ENCODE measurements at places on chromosomes 6 and 20.

GRCh38 chr20:364905-365794 lies 15.4 kb upstream of the TRIB3 start:
- DNase-seq: no peak

- DNase-seq: no peak
Observed at GRCh38 chr6:139920027-139920775, 545.8 kb upstream of the CITED2 start.

DNA sequence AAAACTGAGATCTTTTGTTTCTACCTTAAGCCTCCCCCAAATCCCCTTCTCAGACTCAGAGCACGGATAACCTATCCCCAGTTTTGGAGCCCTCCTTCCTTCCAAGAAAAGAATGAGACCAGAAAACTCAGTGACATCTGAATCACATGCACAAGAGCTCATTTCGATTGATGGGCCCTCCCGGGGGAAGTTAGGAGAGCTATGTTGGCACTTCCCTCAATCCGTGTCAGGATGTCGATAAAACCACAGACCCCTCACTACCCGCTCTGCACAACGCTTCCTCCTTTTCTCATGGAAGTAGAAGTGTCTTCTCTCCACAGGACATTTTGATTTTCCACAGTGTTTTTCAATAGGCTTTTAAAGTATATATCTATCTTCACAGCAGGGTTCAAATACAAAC lies 332.4 kb downstream of the HACE1 start:
- no peak for DNase-seq

GRCh38 chr20:62186887-62187866 lies 4.3 kb downstream of the MTG2 start:
- DNase-seq: no peak

- DNase-seq: no peak
Observed at GRCh38 chr6:142637624-142638351, 307.2 kb downstream of the HIVEP2 start.

GRCh38 chr6:157841211-157841840 lies 18.3 kb downstream of the SNX9 start:
- DNase-seq: no peak

DNA sequence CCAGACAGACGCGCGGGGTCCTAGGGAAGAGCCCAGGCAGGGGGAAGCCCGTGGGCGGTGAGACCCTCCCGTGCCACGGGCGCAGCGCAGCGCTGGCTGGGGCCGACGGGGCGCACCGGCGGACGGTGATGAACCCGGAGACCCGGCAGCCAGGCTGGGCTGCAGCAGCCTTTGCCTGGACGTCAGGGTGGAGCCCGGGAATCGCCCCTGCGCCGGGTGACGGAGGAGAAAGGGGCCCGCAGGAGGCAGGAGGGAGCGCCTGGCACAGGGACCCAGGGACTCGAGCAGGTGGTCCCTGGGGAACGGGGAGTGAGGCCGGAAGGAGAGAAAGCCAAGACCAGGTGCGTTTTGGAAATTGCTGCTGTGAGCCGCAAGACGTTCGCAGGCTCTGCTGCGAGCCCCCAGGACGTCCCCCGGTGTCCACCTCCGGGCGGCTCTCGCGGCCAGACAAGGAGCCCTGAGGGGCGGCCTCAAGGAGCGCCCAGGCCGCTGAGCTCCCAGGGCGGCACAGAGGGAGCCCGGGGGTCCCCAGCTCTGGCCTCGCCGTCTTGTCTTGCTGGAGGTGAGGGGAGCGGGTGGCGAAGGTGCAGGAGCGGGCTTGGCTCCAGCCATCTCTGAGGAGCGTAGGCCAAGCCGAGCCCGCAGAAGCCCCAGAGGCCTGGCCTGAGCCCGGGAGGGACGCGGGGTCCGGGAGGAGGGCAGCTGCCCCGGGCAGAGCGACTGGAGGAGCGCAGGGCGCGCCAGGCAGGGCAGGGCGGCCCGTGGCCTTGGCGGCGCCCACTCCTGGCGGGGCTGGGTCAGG lies 191.2 kb upstream of the PDE10A start:
- no peak for DNase-seq

DNA sequence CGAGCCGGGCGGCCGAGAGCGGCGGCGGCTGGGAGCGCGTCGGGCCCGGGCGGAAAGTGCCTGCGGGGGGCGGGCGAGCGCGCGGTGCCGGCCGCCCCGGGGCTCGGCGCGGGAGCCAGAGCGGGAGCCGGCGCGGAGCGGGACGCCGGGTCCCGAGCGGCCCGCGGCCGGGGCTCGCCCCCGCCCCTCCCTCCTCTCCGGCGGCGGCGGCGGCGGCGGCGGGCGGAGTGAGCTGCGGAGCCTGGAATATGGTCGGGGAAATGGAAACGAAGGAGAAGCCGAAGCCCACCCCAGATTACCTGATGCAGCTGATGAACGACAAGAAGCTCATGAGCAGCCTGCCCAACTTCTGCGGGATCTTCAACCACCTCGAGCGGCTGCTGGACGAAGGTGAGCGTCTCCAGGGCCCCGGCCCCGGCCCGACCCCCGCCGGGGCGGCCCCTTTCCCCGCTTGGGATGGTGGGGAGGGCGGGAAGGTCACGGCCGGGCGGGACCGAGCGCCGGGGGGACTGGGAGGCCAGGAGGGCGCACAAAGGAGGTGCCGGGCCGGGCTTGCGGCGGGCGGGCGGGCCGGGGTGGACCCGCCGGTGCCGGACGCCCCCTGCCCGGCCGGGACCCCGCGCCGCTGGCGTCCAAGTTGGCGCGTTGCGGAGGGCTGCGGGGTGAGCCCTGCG lies 565 bp downstream of the QKI start:
- no peak for DNase-seq

- peak; percentile 48 for DNase-seq
Observed at GRCh38 chr20:31811796-31812728, 7.1 kb upstream of the MYLK2 start.

DNA sequence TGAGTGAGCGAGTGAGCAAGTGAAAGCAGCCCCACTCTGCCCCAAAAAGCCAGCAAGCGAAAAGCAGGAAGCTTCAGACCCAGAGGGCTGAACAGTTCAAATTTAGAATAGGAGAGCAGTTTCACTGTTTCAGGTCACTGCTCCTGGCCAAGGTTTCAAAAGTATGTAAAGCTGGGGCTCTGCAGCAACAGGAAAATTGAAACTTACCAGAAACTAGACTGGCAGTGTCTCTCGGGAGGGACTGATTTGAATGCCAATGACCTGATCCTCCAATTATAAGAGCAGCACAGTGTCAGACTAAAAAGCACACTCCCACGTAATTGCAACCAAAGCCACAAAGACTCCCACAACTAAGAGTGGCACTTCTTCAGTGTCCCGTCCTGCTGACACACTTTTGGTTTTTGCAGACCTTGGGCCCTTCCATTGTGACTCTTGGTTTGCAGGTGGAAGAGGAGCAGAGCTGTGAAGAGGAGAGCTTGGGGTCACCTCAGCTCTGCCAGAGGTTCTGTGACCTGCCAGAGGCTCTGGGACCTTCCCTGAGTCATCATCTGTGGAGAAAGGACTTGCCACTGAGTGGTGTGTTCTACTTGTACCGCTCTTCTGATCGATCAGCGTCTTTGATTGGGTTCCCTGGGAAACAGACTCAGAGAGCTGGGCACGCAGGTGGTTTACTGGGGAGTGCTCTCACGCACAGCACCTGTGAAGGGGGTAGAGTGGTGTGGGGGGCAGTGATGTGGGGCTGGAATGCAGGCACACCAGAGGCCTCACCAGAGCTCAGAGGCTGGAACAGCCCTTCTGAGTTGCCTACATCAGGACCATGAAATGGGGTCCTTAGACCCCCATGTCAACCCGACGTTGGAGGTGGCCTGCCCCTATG lies 52.7 kb upstream of the PTGIS start:
- DNase-seq: no peak

GRCh38 chr6:152161501-152161900 lies 354.0 kb downstream of the ESR1 start:
- no peak for DNase-seq

GRCh38 chr20:20754714-20755113 lies 42.3 kb upstream of the RALGAPA2 start:
- no peak for DNase-seq

DNA sequence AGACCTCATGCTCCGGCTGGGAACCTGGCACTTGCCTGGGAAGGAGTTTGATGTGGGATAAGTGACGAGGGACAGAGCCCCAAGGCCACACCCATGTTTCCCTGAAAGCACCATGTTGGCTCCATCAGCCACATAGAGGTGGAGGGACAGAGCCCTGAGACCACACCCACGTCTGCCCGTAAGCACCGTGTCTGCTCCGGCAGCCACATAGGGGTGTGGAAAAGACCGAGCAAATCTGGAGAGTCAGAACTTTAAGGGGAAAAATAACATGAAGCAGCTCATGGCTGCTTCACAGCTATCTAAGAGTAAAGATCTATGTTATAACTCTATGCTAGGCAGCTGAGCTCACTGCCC lies 15.3 kb downstream of the SLCO4A1 start:
- no peak for DNase-seq

DNA sequence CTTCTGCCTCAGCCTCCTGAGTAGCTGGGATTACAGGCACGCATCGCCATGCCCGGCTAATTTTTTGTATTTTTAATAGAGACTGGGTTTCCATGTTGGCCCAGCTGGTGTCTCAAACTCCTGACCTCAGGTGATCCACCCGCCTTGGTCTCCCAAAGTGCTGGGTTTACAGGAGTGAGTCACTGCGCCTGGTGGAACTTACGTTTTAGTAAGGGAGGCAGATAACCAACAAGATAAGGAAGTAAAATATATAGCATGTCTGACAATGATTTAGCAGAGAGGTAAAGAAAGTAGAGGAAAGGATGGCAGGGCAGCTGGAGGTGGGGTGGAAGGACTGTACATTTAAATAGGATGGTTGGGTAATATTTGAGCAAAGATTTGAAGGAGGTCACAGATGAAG lies 12.8 kb upstream of the MYMX start:
- DNase-seq: no peak

DNA sequence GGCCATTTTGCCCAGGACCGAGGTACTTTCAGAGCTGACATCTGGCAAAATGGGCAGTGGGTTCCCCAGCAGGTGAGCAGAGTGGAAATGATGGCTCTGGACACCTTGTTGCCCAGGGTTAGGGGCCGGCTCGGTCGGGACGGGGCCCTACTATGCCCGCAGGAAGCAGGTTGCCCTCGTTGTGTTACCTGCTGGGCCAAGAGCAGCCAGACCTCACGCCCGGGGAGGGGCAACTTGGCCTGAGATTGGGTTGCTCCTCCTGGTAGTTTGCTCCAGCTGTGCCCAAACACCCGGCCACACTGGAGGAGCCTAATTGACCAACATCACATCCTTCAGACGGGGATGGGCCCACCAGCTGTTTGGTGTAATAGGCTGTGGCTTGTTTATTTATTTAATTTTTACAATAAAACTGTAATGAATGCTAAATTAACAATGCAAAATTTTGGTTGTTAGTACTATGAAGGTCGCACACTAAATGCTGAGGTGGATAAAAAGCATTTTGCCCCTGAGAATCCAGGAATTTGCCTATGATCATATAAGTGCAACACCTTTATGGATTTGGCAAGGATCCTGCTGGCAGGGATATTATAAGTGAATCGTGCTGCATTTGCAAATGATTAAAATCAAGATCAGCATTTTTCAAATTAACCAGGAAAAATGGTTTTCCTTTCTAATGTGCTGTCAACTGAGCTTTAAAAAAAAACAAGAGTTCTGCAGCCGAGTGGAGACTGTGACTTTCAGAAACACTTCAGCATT lies 26.6 kb upstream of the PCMTD2 start:
- no peak for DNase-seq

GRCh38 chr6:150549674-150550101 lies 50.0 kb upstream of the PLEKHG1 start:
- no peak for DNase-seq

- no peak for DNase-seq
Observed at GRCh38 chr20:24129641-24130040, 141.1 kb upstream of the GGTLC1 start.

GRCh38 chr6:20487669-20488375 lies 46.4 kb upstream of the CDKAL1 start:
- no peak for DNase-seq

- DNase-seq: no peak
Observed at GRCh38 chr6:159691963-159692287, 1.1 kb downstream of the SOD2 start.

- no peak for DNase-seq
Observed at GRCh38 chr6:101393251-101393828, at the start of gene GRIK2. TSS of gene GRIK2 (plus strand) at chr6:101393708.

DNA sequence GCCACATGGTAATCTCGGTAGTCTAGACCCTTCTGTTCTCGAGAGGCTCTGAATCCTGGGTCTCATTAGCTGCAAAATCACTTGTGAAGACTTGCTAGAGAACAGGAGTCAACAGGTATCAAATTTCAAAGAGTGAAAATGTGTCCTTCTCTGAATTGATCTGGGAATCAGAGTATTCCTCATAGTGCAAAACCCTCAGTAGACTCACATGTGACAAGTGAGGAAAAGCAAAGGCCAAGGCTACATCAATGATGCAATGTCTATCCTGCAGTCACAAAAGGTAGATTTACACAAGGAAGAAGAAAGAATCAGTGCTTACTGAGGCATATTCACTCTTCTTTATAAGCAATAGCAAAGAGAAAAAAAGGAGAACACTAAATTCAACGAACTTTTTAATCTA lies 1220.0 kb upstream of the GJE1 start:
- no peak for DNase-seq

GRCh38 chr6:15842727-15843117 lies 179.9 kb upstream of the DTNBP1 start:
- DNase-seq: no peak

DNA sequence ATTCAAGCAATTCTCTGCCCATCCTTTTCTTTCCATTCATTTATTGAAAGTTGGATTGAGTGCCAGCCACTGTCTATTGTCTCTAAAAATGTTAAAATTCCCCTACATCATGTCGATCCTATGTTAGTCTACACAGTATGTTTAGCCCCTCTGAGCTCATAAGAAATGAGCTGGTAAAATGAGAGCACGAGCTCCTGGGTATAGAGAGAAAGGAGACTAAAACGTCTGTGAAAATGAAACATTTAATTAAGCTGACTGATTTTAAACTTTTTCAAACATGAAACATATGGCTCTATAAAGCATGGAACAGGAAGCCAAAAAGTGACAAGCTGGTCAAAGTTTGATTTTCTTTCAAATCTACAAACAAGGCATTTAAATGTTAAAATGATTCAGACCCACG lies 104.0 kb upstream of the ASF1A start:
- no peak for DNase-seq

DNA sequence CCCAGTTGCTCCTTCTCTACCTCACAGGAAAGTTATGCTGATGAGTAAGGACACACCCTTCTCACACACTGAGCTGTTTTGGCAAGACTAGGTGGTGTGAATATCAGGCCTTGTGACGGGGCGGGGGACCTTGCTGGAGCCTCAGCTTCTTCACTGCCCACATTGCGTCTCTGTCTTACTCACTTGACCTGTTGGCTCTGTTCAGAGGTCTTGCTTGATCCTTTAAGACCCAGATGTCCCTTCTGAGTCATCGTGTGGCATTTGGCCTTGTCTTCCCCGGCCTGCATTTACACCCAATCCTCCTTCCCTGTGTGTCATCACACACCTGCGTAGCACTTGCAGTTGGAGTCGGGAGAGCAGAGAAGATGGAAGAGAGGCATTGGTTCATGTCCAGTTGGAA lies 8.3 kb upstream of the PRND start:
- DNase-seq: no peak
